ENCODE measurements at places on chromosomes 1 and 21.
A peak's percentile ranks its signal among the peaks of the same experiment; 100 is the strongest.

GRCh38 chr1:159014851-159015250, 5.1 kb downstream of the IFI16 start:
- no peak for DNase-seq

DNA sequence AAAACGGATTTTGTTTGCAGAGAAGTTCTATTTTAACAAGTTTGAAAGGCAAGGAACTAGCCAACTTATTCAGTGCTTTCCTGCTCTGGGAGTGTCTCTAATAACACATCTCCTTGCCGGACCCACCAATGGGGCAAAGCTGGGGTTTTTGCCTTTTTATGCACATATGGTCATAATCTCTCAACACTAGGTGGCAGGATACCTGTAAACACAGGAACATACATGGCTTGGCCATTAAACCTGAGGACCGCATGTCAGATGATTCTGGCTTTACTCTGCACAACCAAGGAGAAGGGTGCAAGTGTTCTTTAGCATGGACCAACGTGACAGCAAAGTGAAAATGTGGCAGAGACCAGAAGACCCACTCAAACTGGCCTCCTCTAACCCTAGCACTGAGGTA, 4.9 kb downstream of the TMEM9 start:
- no peak for DNase-seq

- peak; percentile 81 for DNase-seq
Observed at GRCh38 chr1:16145030-16145661, 10.7 kb downstream of the EPHA2 start.

DNA sequence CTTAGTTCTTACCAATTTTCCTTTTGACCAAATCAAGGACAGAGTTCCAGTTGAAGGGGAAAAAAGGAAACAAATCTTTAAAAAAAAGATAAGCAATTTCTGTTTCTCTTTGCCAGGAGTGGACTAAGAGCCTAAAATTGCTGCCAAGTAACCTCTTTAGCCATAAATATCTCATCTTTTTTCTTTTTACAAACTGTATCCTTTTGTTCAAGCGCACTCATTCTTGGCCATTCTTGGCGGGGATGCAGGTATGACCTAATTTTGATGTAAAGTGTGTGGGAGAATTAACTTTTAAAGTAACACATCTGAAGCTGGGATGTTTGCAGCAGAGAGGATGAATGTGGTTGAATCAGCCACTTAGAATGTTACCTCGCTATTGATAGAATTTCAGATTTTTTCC, 13.4 kb upstream of the KIF1B start:
- DNase-seq, result no peak

DNA sequence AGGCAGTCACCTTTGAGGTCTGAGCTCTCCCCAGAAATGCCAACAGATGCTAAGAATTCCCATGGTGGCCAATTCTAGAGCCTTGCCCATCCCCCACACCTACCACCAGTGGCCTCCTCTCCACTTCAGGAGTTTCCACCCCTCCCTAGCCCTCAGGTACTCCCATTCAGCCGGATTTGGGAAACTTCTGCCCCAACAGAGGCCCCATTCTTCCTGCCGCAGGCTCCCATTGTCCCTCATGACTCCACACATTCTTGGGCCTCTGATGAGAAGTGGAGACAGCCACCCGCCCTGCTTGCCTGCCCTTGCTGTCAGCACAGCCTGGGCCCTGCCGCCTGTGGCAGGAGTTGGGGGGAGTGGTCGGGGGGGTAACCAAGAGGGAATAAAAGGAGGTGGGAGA, 4.6 kb downstream of the BLACAT1 start:
- no peak for DNase-seq

- DNase-seq, result no peak
Observed at GRCh38 chr1:92831368-92831761, 475 bp upstream of the RPL5 start.

GRCh38 chr1:100142343-100142742, 9.4 kb downstream of the TRMT13 start:
- DNase-seq, result no peak

DNA sequence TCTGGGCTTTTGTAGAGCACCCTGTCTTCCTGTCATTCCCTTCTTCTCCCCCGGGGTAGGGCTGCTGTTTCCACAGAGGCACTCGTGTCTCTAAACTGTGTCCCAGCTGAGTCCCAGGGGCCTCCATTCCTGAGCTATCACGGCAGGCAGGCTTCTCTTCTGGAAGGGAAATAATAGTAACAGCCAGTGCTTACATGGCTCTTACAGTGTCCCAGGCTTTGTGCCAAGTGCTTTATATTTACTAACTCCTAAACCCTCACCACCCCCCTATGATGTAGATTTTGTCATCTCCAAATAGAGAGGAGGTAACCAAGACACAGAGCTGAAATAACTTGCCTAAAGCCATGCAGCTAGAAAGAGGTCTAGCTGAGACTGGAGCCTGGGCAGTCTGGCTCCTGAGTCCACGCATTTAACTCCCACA, 1.4 kb upstream of the CELF3 start:
- DNase-seq, result no peak

DNA sequence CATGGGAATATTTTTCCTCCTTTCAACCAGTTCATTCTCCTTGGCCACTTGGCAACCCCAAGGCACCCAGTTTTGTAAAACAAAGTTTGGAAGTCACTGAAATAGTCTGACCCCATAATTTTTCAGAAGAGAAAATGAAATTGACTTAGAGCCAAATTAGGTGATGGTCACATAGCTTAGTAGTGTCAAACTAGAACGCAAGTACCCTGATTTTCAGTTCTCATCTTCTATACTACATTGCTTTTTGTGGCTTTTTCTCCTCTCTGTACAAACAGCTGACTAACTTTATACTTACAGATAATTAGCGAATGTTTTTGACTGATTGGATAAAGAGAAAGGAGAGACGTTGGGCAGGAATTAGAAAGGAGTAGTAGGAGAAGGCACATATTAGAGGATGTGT, 33.1 kb downstream of the IARS2 start:
- no peak for DNase-seq

DNA sequence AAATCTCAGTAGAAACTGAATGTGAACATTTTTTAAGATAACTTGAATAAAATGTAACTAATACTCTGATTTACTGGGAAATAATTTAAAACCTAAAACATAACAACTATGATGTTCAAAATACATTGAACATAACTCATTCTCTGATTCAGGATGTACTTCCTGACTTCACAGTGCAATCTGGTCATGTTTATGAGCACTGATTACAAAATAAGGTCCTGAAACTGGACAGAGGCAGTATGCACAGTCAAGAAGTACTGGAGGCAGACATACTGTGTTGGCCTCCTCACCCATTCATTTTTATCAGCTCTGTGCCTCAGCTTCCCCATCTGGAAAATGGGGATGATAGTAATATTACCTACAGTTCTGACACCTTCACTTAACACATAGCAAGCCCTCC, 651.3 kb downstream of the PTPRC start:
- DNase-seq, result no peak

- DNase-seq, result no peak
Observed at GRCh38 chr1:214318356-214318755, 37.4 kb downstream of the SMYD2 start.

DNA sequence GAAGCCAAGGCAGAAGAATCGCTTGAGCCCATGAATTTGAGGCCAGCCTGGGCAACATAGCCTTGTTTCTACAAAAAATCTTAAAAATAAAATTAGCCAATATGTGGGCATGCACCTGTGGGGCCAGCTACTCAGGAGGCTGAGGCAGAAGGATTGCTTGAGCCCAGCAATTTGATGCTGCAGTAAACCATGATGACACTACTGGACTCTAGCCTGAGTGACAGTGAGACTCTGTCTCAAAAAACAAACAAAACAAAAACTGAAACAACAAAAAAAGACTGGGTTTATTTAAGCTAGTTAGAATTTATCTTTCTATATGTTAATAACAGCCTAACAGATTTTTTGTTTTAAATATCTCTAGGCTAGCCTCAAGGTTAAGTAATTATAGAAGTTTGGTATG, 57.4 kb downstream of the SLC35A3 start:
- no peak for DNase-seq
